ENCODE measurements at places on chromosomes 2 and 18.

DNA sequence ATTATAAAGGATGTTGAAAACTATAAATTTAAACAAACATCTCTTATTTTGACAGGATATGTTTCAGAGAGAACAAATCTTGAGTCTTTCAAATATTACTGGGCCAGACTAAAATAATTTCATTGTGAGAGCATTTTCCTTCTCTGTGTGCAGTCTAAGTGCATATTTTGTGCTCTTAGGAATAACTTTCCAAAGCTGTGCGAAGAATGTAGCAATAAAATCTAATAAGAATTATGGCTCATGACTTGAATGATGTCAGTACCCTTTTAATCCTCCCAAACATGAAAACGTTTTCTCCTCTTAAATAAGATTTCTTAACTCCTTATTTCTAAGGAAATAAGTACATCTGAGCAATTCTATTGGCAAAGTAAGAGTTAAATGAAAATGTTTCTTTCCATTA lies 76.2 kb upstream of the EFEMP1 start:
- DNase-seq: no peak

DNA sequence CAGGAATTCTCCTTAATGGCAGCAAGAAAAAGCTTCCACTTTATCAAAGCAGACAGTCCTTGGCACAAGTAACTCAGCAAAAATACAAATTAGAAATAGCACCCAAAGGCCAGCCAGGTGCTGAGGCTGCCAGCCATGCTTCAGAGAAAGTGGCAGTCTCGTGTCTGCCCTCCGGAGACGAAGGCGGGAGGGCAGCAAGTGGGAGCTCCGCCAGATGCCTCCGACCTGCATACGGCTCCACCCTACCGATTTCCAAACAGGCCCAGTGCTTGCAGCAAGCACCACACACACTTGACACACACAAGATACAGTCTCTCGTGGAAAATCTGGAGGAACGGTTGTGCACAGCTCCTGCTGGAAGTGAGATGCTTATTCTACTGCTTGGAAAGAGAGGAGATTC lies 134.9 kb upstream of the REV1 start:
- no peak for DNase-seq

- DNase-seq: no peak
These were observed 195.5 kb downstream of the ANKRD30BL start for GRCh38 chr2:131966256-131966655.

- peak; percentile 80 for DNase-seq
These were observed 203.8 kb downstream of the TNS1 start for GRCh38 chr2:217798743-217799562.

- DNase-seq: no peak
These were observed 11.7 kb upstream of the SEMA4C start for GRCh38 chr2:96881349-96882195.

DNA sequence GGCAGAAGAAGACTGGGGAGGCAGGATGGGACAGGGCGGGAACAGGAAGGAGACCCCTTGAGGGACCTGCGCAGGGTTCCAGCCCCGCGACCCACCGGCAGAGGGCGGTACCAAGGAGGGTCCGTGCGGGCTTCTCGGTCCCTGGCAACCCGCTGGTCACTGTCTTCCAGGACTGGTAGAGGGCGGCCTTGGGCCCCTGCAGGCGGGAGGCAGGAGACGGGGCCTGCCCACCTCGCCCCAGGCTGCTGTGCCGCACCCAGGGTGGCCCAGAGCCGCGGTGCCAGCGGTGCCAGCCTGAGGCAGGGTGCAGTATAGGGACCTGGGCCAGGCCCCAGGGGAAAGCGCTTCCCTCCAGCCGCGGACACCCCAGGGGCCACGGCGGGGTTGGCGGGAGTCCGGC lies 34.5 kb downstream of the NEURL3 start:
- DNase-seq: no peak

DNA sequence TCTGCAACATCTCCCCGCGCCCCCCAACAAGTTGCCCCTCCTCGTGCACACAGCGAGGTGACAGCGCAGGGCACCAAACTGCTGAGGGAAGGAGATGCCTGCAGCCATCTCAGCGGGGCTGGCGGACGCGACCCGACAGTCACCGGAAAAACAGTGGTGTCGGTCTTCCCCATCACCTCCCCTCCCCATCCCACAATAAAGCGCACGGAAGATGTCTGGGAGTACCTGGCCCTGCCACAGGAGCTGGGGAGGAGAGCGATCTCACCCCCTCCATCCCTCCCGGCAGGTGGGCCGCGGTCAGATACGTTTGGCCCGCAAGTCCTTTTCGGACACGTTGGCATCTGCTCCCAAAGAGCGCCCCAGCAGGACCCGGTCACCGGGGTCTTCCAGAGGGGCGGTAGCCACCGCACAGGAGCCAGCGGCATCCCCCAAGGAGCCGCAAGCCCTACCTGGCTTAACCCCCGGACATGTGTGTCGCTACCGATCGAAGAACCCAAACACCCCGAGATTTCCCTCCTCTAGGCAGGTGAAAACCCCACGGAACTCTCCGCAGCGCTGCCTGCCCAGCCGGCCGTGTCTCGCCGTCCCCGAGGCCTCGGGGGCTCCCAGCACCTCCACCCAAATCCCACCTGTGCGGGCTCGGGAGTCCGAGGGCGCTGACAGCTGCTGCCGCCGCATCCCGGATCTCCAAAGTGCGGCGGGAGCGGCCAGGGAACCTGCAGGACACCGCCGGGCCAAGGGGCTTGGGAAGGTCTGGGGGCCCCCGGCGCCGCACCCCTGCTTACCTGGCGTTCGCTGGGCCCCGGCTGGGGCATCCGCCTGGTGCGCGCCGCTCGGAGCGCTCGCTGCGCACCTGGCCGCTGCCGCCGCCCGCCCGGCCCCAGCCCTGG lies 657 bp downstream of the ATP8B1 start:
- no peak for DNase-seq
